ENCODE measurements at places on chromosomes 5 and 9.
A peak's percentile ranks its signal among the peaks of the same experiment; 100 is the strongest.

DNA sequence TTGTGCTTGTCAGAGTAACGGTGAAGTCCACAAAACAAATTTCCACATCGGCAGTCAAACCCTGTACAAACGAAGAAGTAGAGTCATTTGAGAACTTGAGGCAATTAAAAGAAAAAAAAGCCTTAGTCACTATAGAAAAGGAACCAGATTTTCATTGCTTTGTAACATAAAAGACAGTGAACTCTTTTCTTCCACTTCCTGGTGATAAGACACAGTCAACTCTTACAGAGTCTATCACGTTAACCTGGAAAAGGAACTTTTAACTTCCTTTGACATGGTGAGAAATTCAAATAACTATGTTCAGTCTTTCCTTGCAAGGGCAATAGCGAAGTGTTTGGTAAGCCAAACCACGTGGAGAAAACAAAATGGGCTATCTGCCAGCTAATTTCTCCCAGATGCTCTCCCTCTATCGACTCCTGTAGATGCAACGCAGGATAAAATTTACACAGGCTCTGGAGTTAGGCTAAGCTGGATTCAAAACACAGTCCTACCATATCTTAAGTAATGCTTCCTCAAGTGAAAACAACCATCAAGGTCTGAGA lies 8.9 kb downstream of the ZFAND5 start:
- no peak for DNase-seq

- no peak for DNase-seq
Measured at GRCh38 chr9:114263853-114264510, 58.9 kb upstream of the ORM1 start.

DNA sequence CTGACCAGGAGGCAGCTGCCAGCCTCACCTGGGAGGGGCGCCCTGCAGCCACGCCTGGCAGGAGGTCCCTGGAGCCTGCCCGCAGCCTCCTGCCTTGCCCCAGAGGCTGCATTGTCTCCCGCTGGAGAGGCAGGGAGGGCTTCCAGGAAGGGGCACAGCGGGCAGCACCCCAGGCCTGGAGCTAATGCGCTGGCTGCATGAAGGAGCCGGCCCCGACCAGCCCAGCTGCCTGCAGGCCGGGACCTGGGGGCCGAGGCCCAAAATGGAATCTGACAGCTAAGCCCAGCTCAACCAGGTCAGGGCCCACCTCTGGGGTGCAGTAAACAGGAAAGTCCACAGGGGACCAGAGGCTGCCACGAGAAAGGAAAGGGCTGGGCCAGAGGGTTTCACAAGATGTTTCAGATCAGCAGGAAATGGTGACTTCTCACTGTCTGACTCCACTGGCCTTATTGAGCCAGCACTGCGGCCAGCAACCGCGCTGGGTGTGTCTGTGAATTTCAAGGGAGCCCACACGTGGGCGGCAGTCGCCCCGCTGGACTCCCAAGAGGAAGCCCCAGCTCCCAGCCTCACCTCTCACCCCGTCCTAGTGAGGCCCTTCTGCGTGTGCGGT lies 18.6 kb upstream of the NOTCH1 start:
- peak; percentile 91 for DNase-seq

DNA sequence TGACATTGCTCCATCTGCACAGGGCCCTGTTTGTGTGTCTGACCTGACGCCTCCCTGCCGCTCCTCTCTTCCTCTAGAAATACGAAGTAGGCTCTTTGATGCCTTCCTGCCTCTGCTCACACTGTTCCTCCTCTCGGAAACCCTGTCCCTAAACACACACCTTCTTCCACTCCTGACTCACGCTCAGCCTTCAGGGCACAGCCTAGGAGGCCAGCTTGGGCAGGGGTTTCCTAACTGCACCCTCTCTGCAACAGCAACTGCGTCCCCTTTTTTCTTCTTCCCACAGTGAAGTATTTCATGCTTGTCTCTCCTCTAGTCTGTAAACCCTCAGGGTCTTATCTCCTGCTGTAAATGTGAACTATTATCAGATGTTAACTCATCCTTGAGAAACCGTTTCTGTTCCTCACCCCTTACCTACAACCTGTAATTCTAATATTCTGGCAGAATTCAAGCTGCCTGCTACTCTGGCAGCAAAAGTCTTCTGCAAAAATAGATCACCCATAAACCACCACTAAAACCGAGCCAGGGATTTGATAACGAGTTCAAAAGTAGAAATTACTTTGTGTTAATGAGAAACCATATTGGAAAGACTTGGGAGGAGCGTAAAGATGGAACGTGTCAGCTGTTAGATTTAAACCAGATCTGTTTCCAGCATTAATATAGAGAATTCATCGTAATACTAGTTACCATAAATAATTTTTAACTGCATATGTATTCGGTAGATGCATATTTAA lies 100.2 kb downstream of the DAPK1 start:
- no peak for DNase-seq

DNA sequence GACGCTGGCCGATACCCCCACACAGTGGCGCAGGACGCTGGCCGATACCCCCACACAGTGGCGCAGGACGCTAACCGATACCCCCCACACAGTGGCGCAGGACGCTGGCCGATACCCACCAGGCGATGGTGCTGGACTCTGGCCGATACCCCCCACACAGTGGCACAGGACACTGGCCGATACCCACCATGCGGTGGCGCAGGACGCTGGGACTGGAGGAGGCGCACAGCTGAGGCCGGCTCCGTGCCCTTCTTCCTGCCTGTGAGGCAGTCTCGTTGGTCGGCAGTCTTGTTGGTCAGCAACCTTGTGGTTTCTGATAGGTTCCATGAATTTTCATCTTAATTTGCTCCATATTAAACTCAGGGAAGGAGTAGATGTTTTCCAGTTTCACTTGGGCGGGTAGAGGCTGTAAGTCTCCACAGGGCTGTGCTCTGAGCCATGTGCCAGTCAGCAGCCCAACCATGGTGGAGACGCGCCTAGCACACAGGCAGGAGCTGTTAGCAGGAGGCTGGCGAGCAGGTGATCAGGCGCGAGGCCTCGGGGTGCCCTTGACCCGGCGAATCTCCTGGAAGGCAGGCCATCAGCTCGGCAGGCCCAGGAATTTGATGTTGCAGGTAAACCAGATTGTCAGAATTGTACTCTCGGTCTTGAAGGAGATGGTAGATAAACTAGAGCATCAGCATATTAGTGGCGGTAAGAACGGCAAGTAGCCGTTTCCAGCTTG lies 75.6 kb downstream of the EHMT1 start:
- no peak for DNase-seq

GRCh38 chr5:146340260-146341081 lies 1.8 kb downstream of the POU4F3 start:
- DNase-seq: no peak

GRCh38 chr5:175542232-175542965 lies 64.0 kb downstream of the SFXN1 start:
- no peak for DNase-seq

DNA sequence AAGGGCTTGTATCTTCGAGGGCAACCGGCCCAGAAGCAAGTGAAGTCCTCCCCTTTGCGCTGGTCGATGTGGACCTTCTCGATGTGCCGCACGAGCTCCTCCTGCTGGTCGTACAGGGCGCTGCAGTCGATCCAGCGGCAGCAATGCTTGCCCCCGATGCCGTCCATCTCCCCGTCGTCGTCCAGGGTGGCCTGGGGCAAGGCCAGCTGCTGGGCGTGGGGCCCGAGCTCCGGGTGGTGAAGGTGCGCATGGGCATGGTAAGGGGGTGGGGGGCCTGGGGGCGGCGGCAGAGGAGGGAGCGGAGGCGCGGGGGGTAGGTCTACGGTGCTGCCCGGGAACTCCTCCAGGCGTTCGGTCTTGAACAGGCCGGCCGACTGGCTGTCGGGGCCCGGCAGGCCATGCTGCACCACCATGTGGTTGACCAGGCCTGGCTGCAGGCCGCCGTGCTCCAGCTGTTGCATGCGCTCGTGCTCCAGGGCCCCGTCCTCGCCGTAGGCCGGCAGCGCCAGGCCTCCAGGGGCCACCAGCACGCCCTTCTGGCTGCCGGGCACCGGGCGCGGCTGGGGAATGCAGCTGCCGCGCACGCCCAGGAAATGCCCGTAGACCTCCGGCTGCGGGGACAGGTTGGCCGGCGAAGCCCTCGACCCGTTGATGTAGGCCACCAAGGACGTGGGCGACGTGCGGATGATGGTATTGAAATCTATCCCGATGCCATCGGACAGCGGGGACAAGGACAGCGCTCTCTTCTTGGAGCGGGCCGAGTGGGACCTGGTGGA lies 181.8 kb downstream of the GLIS3 start:
- no peak for DNase-seq

DNA sequence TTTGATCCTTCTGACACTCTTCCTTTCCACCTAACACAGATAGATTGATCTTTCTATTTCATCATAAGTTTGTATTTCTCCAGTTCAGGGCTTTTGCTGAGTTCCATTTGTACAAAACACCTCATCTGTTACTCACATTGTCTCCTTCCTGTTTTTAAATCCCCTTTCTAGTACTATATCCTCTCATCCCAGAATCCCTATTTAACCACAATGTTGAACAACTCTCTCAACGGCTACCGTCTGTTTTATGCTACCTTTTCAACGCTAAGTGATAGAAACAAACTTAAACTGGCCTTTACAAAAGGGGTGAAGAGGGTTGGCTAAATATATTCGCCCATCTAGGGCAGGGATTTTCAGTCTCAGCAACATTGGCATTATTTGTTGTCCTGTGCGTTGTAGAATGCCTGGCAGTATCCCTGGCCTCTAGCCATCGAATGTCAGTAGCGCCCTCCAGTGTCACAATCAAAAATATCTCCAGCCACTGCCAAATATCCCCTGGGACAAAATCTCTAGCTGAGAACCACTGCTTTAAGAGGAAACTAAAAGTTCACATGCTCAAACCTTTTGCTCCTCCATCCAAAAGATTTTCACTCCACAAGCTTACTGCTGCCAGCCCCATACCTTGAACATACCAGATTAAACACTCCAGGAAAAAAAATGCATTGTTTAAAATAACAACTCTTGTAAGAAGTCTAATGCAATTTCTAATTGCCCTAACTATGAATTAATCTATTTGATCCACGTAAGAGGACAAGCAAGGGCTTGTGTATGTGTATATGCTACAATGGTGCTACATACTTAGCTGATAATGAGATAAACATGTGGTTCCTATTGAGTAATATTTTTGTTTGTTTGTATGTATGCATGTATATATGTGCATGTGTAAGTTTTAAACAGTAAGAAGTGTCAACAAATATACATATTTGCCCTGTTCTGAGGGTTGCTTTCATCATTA lies 344.0 kb downstream of the PTPRD start:
- no peak for DNase-seq

- DNase-seq: no peak
Measured at GRCh38 chr9:16421532-16421931, 448.9 kb downstream of the BNC2 start.

- no peak for DNase-seq
Measured at GRCh38 chr9:84278130-84278529, 62.4 kb downstream of the SLC28A3 start.

DNA sequence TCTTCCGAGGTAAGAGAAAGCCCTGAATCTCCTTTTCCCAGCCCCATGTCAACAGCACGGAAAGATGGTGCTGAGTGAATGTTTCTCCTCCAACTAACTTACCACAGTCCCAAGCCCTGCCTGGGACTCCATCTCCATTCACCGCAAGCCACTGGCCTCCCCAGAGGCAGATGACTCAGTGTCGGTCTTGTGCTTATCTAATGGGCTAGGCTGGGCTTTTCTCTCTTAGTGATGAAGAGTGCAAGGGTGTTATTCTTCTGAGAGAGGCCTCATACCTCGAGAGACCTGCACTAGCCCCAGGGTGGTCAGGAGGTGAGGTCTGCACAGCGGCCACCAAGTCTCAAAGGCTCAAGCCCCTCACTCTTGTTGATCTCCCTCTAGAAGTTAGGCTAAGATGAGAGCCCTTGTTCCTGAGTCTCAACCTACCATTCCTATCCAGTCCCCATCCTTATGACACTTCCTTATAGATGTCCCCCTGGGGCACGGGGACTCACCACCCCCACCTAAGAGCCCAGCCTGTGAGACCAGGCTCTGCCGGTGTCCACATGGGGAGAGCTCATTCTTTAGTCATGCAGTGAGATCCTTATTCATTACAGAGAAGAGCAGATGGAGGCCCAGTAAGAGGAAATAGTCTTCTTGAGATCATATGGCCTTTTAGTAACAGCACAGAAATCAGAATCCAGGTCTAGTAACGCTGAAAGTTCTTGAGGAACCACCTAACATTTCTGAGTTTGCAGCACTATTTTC lies 127.0 kb downstream of the SAXO1 start:
- DNase-seq: no peak

- DNase-seq: no peak
Measured at GRCh38 chr5:16179936-16180788, 571 bp upstream of the MARCHF11 start.

DNA sequence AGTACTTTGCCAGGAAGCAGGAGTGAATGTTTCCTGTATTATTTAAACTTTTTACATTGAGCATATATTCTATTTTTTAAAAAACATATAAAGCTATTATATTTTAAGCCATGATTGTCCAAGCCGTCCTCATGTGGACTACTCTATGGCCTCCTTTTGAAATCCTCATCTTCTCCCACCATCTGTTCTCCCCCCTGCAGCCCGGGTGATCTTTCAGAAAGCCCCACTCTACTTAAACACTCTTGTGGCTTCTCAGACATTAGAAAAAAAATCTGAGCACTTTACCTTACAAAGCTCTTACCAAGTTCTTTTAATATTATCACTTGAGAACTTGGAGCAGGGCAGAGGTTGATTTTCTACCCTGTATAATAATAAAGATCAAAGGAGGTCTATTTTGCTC lies 95.4 kb downstream of the CAVIN4 start:
- no peak for DNase-seq

- DNase-seq: no peak
Measured at GRCh38 chr9:70590315-70590677, 175.8 kb upstream of the KLF9 start.

All from sigmoid colon (tissue), 7 donors.